ENCODE measurements at places on chromosomes 4 and X.

DNA sequence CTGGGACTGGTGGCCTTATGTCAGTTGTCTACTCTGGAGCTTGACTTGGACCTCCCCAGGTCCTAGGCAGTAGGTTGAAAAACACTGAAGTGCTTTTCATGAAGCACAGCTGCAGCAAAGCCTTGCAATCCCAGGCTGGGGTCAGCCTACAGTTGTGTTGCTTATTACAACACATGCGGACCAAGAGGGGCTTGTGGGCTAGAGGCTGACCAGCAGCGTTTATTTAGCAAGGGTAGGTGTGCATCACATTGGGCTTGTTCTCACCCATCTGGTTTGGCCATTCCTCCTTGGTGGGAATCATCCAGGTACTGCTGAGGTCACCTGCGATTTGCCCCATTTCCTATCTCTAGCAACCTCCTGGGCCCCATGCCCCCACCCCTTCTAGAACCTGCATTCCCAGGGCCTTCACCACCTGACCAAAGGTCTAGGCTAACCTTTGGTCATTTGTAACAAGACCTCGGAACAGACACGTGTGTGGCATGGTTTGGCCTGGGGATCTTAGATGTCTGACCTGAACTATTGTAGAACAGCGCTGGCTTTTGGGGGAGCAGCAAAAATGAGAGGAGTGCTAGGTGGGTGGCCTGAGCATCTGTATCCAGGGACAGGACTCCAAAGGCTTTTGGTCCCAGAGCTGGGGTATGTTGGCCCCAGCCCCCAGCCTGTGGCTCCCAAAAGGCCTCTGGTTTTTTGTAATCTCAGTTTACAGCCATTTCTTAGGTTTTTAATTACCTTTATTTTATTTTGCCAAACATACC lies 3.0 kb downstream of the RPL10 start:
- peak; percentile 25 for DNase-seq

- DNase-seq: no peak
Measured at GRCh38 chrX:10988653-10989052, 122.5 kb upstream of the HCCS start.

DNA sequence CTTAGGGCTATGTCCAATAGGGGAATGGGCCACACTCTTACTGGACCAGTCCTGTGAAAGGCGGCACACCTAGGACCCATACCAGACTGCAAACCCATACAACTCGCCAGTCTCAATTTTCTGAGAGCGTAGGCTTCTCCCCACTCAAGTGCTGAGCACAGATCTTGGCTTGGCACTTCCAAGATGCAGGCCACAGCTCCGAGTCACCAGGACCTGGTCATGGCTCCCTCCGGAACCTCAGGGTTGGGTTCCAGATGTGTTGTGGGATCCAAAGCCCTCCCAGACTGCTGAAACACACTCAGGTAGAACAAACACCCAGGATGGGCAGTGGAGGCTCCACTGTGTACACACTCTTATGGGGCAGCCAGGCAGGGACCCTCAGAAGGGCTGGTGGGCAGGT lies 103.3 kb downstream of the TMEM144 start:
- no peak for DNase-seq

DNA sequence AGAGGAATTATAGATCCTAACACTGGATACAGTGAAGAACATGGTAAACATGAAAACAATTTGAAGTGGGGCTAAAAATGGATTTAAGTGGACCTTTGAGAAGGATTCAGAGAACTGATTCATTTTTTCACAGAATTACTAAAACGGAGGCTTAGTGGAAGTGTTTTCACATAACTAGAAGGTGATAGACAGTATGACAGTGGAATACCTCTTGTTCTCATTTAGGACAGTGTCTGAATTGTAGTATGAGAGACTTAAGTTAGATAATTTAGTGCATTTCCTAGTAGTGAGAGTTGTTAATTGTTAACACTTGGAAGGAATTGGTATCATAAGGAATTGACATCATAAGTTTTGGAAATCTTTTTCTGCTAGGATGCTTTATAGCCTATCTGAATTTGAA lies 64.1 kb downstream of the FIP1L1 start:
- no peak for DNase-seq

GRCh38 chr4:23219779-23220408 lies 527.2 kb downstream of the GBA3 start:
- no peak for DNase-seq

DNA sequence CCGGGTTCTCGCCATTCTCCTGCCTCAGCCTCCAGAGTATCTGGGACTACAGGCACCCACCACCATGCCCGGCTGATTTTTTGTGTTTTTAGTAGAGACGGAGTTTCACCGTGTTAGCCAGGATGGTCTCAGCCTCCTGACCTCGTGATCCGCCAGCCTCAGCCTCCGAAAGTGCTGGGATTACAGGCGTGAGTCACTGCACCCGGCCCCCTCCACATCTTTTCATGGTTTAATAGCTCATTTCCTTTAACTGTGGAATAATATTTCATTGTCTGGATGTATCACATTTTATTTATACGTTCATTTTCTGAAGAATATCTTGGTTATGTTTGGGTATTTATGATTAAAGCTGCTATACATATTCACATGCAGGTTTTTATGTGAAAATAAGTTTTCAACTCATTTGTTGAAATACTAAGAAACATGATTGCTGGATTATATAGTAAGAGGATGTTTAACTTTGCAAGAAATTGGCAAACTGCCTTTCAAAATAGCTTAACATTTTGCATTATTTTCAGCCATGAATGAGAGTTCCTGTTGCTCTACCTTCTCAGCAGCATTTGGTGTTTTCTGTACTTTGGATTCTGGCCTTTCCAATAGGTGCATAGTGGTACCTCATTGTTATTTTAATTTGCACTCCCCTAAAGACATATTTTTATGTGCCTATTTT lies 591.9 kb downstream of the TECRL start:
- no peak for DNase-seq

DNA sequence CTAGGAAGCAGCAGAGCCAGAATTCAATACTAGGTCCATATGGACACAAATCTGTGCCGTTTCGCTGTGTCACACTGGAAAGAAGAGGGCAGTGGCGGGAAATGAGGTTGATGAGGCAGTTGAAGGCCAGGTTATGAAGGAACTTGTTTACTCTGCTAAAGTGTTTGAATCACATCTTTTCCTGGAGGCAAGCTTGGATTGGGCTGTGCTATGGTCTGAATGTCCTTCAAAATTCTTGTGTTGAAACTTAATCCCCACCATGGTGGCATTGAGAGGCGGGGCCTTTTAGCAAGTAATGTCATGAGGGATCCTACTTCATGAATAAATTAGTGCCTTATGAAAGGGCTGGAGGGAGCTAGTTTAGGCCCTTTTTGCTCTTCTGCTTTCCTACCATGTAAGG lies 2.1 kb upstream of the ERCC6L start:
- no peak for DNase-seq

DNA sequence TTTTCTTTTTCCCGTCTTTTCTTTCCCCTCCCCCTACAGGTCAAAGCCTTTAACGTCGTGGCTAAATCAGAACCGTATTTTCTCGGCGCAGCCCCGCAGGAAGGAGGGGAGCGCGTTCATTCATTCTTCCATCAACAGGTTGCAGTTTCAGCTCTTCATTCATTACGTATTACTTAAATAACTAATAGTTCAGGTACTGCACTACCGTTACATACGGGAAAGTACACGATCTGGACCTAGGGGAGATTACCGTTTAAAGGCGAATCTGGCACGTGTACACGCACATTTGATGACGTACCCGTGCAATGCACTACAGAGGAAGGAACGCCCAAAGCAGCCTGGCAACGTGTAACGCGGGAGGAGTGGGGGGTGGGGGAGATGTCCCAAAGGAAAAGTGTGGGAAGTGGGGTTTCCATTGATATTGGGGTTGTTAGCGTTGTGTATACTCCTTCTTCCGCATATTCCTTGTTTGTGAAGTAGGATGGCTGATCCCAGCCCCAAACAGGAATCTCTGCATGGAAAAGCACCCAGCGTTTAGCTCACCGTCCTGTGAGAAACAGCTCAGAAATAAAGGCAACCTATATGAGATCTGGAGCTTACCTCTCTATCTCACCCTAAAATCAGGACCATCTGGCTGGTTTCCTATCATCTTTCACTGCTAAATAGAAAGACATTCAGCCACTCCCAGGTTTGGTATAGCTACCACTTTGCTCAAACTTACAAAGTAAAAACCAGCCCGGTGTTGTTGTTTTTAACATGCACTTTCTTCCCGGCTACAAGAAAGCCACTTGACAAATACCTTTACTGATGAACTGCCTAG lies 585 bp upstream of the SEC24D start:
- DNase-seq: peak; percentile 51

- no peak for DNase-seq
Measured at GRCh38 chr4:113884655-113885054, 94.8 kb downstream of the ARSJ start.

DNA sequence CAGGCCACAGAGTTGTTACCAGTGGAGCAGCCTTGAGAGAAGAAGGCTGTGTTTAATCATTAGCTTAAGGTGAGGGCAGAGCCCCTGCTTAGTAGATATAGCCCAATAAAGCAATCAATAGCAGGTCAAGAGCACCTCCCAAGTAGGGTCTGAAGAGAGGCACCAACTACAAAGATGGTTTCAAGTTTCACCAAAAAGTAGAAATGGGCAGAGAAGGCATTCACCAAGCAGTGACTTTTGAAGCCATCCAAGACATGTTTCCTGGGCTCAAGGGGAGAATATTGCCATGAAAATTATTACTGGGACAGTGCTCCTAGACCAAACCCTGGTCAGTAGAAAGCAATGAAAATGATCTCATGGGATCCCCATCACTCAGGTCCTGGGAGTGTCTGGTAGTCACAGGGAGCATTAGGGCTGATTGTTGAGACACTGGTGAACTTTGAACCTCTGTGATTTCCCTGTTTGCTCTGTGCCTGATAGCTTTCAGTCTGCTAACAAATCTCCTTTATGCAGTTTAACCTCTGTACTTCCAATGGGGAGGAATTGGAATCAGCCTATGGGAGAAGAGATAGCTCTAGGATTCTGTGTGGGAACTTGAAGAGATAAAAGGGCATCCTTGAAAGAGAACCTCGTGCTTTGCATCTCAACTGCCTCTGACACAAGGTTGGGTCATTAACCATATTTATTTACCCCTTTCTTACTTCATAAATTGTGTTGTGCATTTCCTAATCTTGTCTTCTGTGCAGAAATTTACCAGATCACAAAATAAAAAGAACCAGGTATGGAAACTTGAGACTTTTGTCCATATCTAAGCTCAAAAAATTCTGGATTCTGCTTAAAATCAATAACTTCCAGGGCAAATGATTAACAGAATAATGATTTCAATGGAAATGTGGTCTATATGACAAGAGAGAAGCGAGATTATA lies 9.3 kb upstream of the OTC start:
- no peak for DNase-seq
